ENCODE measurements at places on chromosomes 13 and 19.

- DNase-seq = no peak
Observed at GRCh38 chr13:94444826-94445225, 34.7 kb downstream of the DCT start.

GRCh38 chr19:46492841-46493235 is 2.8 kb downstream of the PNMA8B start:
- no peak for DNase-seq

- DNase-seq = no peak
Observed at GRCh38 chr13:32895296-32895695, 120.9 kb upstream of the KL start.

DNA sequence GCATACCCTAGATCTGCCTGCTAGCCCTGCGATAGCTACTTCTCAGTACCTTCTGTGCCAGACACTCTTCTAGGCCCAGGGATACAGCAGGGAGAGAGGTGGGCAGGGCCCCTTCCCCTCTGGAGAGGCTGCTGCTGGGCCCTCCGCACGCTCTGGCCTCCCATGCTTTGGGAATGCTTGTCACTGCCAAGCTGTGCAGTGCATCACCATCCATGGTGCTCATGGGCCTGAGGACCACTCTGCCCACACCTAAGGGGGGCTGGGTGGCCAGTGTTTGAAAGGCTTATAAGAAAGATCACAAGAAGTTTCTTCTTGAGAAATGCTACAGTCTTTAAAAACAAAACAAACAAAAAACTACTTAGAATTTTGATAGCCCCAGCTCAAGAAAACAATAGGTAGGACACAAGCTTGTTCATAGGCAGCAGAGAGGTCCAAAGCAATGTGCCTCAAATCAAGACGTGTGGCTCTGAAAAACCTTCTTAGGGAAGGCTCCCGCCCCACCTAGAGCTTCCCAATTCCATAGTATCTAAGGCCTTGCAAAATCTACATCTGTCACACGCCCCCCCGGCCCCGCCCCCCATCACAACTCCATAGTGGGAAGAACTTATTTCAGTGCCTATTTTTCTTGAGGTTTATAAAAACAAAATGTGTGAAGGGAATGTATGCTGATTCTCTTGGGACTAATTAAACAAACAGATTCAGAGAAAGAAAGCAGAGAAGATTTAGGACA is 145.8 kb downstream of the TM9SF2 start:
- no peak for DNase-seq

DNA sequence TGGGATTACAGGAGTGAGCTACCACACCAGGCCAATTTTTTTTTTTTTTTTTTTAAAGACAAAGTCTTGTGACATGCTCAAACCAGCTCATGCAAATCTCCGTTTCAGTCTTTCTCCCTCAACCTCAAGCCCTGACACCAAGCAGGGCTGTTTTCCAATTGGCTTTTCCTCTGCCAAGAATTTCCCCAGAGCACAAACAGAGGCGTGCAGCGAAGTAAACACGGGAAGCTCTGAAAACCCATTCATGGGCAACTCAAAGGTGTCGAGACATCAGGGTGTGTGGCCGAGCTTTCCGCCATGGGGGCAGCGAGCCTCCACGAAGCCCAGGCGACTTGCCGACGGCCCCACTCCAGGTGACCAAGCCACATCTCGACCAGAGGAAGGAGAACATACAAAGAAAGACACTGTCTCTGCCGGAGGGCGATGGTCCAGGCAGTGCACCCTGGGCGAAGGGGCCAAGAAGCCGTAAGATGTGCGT is 70.0 kb downstream of the INSR start:
- DNase-seq = no peak

DNA sequence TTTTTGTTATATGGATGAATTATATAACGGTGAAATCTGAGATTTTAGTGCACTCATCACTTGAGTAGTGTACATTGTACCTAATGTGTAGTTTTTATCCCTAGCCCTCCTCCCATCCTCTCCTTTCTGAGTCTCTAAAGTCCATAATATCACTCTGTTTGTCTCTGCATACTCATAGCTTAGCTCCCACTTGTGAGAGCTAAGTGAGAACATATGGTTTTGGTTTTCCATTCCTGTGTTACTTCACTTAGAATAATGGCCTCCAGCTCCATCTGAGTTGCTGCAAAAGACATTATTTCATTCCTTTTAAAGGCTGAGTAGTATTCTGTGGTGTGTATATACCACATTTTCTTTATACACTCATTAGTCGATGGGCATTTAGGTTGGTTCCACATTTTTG is 94.0 kb downstream of the SLC10A2 start:
- DNase-seq = no peak

DNA sequence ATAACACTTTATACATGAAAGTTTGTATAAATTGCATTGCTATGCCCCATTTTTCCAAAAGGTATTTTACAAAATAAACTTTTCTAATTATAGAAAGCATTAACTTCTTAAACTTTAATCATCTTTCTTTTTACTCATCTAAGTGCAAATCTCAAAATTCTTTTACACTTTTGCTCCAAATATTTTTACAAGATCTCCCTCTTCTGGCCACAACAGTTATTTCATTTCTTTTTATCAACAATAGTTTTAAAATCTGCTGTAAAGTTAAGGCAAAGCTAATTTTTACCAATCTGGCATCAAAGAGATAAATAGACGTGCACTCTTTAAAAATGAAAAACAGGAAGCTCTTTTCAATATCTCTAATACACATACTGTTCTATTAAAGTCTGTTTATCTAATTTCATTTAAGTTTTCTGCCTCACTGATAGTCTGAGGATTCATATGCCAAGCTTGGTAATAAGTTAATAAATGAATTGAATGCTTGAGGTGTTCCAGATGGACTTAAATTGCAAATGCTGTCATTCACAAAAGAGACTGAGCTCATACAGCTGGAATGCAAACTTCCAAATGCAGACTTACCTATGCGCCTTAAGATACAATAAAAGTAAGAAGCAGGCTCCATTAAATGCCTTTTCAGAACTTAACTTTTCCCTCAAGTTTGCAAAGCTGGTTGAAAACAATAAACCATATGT is 583.0 kb upstream of the ATXN8OS start:
- DNase-seq = no peak

DNA sequence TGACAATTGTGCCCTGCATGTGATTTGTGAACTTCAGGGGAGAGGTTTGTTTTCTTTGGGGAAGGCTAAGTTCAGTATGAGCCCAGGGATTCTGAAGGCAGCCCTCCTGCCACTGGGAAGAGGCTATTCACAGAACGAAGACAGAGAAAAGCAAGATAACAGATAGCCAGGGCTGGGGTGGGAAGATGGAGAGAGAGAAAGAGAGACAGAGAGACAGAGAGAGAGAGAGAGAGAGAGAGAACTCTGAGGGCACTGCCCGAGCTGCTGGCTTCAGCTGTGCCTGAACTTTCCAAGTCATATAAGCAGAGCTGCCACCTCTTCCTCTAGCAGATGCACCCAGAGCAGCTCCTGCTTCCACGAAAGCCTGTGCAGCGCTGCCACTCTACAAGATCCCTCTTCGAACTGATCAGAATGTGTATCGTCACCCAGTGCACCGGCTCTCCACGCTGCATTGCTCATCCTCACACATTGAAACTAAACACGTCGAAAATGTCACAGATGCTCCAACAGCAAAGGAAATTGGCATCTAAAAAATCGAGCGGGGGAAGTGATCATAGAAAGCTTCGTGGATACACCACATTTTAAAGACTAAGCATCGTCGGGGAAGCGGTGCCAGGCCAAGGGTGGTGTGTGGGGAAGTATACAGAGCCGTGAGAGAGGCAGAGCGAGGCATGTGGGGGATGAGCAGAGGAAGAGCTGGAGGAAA is 81.8 kb upstream of the SIAH3 start:
- no peak for DNase-seq

GRCh38 chr19:46420056-46420455 is 6.7 kb upstream of the CCDC8 start:
- DNase-seq = no peak

DNA sequence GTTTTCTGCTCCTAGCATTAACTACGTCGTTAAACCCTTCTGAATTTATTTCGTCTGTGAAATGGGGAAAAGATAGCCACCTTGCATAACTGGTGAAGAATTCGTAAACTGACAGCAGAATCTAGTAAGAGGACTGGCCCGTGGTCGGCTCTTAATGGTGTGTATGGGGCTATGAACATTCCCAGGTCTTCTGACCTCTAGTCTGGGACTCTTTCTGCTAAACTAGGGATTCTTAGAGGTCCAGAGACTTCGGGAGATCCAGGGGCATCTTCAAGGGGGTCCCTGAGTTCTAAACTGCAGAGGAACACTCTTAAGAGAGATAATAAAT is 231.1 kb upstream of the SERP2 start:
- DNase-seq = peak; percentile 40

DNA sequence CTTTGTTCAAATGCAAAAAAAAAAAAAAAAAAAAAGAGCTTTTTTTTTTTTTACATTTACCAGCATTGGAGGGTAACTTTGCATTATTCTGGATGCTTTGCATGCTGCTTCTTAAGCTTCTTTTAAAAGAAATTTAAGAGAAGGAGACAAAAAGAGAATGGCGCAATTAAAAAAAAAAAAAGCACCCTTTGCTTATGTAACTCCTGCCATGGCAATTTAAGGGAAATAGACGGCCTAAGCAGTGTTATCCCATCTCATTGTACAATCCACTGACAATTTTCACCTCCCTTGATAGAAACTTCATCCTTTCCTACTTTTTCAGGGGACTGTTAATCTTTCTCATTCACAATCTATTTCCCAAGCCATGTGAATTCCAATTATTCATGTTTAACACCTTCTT is 129.8 kb downstream of the KCTD12 start:
- DNase-seq = no peak

DNA sequence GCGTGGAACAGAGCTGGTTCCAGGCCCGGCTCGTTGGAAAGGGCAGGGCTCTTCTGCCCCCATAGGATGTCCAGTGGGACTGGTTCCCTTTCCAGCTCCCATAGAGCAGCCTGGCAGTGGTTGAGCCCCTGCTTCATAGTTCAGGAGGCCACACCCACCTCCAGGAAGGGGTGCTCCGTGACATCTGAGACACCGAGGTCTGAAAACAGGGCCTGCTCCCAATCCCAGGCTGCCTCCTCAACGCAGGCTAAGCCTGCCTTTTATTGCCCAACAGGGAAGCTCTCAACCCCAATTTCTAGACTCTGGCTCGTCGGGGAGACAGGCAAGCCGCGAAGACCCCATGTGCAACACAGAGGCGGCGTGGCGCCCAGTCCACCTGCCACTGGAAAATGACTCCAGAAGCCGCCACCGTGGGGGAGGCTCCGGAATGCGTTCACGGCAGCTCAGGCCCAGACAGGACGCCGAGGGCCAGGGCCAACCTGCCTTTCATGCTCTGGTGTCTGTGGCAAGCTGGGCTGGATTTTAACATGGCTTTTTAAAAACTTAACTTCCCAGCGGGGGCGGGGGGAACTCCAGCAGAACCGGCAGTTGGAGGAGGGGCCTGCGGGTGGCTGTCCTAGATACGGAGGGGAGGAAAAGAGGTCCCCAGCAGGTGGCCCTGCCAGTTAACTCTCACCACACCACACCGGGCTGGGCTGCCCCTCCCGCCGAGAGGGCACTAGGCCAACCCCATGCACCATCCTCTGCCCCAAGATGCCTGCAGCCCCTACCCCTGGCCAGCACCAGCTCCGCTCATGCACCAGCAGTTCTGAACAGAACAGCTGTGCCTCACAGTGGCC is 17.9 kb upstream of the TINCR start:
- no peak for DNase-seq

DNA sequence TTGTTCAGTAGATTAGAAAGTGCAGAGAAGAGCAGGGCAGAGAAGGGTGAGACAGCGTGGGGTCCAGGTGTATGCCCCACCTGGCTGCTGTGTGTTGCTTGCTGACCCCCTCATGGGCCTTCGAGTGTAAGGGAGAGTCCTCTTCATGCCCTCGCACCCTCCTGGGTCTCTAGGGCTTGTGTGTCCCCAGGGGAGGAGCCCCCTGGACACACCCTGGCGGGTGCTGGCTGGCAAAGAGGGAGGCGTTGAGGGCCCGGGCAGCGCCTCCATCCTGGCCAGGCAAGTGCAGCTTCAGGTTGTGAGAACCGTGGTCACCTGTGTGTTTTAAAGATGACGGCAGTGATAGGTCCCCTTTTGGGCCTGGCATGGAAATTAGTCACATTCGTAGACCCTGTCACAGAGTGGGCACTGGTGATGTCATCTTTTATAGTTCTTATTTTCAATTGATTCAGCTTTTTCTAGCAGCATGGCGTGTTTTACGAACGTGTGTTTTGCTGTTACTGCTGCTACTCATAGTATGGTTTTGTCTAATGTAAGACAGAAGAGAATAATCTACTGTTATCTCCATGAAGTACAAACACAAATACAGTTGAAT is 18.7 kb downstream of the TFDP1 start:
- DNase-seq = no peak

DNA sequence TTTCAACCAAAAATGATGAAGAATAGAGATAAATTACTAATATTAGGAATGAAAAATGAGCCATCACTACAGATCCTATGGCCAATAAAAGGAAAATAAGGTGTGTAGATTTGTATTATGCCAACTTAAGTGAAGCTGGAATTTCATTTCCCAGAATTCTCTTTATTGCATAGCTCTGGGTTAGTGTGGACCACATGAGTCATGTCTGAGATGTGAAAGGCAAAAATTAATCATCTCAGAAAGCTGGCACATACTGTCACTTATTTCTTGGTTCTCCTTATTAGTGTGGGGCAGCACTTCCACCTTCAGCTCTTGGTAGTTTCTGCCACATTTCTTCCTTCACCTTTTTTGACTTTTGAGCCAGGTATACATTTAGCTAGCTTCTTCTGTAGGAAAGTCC is 82.6 kb downstream of the KATNAL1 start:
- DNase-seq = no peak

DNA sequence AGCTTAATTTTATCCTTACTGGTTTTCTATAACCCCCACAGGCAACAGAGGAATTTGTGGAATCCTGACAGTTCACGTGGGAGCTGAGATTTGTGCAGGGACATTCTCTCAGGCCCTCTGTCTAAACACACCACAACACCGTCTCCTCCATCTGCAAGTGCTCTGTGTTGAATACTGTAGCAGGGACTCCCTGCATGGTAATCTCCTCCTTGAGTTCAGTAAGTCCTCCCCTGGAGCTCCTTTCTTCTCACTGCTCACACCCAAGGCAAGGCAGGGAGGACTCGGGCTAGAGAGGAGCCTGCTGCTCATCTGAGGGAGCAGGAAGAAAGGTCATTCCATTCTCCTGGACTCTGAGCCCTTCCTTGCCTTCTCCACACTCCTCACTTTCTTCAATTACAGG is 348.2 kb downstream of the KCTD12 start:
- no peak for DNase-seq
